ENCODE measurements at places on chromosomes 7 and 10.

DNA sequence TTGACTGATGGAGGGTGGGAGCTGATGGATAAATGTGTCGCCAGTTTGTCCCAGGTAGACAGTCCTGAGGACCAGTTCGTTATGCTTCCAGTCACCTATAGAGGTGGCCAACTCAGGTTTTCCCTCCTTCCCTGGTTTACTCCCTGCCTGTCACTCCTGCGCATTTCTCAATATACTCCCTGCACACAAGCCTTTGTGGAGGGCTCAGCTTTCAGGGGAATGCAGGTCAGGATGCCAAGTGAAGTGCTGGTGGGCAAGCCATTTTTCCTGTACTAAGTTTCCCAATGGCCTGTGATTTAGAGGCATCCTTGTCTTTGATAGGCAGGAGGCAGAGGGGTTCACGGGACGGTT is 473.5 kb upstream of the ZMIZ1 start:
- DNase-seq = no peak

DNA sequence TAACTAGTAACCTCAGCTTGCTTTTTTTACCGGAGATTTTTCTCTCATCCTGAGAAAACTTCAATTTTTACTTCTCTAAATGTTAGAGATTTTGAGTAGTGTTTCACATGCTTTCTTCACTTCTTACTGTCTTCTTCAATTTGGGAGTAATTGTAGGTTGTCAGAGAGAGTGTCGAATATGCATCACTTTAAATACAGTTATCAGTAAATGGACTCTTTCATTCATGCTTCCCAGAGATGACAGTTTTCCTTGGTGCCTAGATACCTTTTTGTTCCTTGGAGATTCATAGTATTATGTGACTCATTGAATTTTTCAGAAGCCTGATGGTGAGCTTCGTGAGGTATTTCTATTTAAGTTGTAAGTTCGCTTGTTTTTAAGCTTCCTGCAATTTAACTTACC is 169.7 kb downstream of the ADK start:
- no peak for DNase-seq

DNA sequence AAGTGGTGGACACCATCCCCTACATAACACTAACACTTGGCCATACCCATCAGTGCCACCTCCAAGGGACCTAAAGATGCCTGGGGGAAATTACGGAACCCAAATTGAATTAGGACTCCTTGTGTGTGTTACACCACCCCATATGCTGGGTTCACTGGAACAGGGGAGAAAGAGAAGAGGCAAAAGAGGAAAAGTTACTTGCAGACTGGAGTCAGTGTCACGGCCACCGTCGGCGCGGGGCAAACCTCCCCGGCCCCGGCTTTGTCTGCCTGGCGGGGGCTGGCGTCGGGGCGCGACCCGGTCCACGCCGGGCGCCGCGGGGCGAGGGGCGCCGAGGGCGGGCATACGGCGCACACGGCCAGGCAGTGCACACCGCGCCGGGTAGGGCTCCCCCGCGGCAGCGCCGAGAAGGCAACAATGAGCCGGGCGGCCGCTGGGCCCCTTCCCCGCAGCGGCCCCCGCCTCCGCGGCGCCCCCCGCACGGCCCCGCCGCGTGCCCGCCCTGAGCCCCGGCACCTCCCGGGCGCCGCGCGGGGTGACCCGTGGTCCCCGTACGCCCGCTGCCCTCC is 171.1 kb downstream of the FAM107B start:
- DNase-seq = no peak

- DNase-seq = no peak
Observed at GRCh38 chr7:98617960-98618418, 904 bp downstream of the NPTX2 start.

- DNase-seq = no peak
Observed at GRCh38 chr7:30453921-30454320, 24.7 kb downstream of the NOD1 start.

DNA sequence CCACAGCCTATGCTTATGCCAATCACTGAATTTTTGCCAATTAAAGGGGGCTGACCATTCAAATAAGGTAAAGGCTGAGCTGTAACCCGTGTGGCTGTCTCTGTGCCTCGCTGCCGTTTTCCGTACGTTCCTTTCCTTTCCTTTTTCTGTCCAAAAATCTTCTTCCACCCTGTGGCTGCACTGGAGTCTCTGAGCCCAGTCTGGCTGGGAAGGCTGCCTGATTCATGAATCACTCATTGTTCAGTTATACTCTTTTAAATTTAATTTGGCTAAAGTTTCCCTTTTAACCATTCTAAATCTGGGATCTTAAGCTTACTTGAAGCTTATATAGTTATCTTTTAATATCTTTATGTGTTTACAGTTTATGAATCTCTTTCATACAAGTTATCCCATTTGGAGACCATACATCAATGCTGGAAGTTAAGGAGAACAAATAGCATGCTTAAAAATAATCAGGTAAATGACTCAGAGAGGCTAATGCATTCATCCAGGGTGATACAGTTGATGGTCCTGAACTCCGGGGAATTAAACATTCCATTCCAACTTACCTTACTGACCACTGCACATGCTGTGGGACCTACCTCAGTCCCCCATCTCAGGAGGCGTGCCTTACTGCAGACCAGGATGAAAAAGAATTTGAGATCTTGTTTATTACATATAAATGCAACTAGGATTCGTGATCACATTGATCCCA is 385.3 kb upstream of the ADARB2 start:
- no peak for DNase-seq

- no peak for DNase-seq
Observed at GRCh38 chr7:28002638-28003037, 178.0 kb downstream of the JAZF1 start.

- no peak for DNase-seq
Observed at GRCh38 chr10:1078668-1079067, 22.5 kb downstream of the WDR37 start.

- no peak for DNase-seq
Observed at GRCh38 chr7:129865093-129865924, 87.5 kb downstream of the UBE2H start.

DNA sequence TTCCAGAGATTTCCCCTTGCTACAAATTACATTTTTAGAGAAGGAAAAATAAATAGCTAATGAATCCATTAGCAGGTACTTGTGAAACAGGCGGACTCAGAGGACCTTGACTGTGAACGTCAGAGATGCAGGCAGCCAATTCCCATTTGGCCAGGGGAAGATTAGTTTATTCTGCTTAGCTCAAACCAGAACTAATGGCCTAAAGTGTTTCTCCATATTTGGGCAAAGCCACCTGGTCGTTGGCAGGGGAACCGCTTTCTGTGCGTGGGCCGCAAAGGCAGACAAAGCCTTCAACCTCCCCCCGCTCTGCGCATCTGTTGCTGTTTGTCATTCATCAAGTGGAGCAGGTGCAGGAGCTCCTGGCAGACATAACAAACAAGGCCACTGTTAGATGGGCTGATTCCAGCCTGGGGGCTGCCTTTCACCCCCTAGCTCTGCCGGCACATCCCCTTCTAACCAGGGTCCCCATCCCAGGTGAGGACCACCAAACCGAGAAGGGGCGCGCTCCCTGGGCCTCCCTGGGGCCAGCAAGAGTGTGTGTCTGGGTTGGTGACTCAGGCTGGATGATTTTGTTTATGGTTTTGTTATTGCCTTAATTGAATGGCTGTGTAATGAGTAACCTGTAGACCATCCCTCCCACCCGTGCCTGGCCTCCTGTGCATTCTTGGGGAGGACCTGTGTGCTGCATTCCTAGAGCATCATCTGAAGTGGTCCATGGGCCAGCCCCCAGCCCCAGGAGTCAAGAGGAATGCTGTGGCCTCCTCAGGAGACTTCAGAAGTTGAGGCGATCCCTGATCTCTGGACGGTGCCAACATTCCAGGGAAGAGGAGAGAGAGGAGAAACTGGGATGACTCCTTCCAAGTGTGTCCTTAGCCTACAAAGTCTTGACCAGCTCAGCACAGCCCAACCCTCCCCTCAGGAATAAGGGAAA is 14.5 kb upstream of the CPA1 start:
- DNase-seq = peak; percentile 99

- no peak for DNase-seq
Observed at GRCh38 chr7:142968229-142968628, 6.1 kb upstream of the KEL start.

GRCh38 chr7:119335405-119335804 is 937.6 kb upstream of the KCND2 start:
- DNase-seq = no peak

DNA sequence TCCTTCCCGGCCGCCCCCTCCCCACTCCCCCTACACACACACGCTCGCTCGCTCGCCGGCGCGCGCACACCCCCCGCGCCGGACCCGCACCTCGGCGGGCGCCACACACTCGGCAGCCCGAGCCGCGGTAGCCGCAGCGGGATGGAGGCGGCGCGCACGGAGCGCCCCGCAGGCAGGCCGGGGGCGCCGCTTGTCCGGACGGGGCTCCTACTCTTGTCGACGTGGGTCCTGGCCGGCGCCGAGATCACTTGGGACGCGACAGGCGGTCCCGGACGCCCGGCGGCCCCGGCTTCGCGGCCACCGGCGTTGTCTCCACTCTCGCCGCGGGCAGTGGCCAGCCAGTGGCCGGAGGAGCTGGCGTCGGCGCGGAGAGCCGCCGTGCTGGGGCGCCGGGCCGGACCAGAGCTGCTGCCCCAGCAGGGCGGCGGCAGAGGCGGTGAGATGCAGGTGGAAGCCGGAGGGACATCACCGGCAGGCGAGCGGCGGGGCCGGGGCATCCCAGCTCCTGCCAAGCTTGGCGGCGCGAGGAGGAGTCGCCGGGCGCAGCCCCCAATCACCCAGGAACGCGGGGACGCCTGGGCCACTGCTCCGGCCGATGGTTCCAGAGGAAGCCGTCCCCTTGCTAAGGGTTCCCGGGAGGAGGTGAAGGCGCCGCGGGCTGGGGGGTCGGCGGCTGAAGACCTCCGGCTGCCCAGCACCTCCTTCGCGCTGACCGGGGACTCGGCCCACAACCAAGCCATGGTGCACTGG is at the start of gene SORCS3:
Gene SORCS3 (plus strand): TSS at position 104 of the 750 bp plus-strand sequence.
- no peak for DNase-seq

DNA sequence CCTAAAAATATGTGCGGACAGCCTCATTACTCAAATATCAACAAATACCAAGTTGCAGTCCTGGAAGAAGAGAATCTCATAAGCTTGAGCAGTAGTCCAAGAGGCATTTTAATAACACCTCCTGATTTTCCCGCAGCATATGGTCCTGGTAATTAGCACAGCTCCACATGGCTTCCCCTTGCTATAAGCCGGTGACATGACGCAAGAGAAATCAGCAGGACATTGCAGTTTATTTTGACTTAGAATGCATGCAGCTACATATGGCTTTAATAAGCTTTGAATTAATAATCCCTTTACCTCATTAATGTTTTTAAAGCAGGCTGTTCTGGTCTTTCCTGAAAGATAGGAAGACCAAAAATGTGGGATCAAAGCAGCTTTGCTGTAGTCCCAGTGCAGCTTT is 137.6 kb downstream of the RAMP3 start:
- DNase-seq = no peak

DNA sequence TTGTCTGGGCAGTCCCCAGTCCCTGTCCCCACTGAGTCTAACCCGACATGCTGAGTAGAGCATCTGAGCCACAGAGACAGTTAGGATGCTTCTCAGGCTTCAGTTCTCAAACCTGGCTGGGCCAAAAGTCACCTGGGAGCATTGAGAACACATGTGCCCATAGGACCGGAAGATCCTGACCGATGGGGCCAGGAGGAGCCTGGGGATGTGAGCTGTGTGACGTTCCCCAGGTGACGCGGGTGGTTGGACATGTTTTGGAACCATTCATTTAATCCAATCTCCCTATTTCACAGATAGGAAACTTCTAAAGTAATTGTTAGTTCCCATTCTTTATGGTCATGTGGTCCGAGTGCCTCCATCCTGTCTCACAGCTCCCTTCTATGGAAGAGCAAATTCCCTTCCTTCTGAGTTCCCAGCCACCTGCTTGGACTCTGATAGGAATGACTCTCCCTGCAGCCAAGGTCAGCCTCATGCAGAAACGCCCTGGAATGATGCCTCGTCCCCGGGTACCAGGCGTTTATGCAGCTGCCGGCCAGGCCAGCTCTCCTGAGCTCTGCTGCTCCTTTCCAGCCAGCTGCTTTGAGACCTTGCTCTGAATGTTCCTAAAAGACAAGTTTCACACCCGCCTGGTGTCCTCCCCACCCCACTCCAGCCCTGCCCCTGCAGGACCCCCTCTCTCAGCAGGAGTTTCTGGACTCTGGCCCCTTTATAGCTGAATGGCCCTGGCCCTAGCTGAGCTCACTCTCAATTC is 166.5 kb upstream of the RHEB start:
- DNase-seq = no peak

DNA sequence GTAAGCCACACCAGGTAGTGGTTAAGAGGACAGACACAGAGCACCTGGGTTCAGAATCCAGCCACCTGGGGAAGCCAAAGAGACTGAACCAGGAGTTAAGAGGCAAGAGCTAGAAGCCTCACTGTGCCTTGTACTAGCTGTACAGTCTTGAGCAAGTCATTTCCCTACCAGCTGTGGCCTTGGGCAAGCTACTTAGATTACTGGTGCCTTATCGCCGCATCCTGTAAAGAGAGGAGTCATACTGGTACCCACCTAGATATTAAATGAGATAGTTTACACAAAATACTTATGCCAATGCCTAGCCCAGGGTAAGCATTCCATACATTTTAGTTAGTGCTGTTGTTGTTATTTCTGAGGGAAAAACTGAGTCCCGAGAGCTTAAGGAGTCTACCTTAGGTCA is 47.7 kb downstream of the HABP2 start:
- no peak for DNase-seq

GRCh38 chr10:63157845-63158624 is 24.9 kb downstream of the NRBF2 start:
- peak; percentile 59 for DNase-seq

- peak; percentile 33 for DNase-seq
Observed at GRCh38 chr10:69914398-69915214, 112.9 kb downstream of the COL13A1 start.

- DNase-seq = no peak
Observed at GRCh38 chr7:151858456-151858855, 18.5 kb downstream of the PRKAG2 start.

DNA sequence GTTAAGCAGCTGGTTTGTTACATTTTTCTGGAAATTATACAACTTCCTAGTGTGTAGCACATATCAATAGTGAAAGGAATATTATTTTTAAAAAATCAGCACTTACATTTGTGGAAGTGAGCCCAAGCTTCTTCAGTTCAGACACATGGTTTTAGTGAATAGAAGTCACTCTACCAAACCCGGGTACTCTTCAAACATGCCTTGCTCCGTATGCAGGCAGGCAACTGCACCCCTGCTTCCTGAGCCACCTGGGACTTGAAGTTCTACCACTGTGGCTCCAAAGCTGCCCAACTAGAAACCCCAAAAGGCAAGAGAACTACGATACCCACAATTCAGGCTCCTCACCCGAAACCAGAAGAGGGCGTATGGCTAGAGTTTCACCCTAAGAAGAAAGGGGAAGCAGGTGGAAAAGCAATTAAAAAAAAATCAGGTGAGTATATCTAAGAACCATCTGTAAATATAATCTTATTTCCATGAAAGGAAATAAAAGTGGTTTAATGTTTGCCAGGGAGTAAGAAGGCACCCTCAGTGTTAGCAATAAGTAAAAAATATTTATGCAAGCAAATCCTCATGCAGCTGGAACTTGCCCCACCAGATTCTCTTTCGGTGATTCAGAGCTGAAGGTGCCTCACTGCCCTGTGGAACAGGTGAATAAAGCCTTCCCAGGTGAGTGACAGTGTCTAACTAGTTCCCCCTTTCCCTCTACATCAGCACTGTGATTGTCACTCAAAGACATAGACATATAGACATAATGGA is at the start of gene MACC1:
Gene MACC1 (minus strand): TSS at position 192 of the 756 bp plus-strand sequence. CDS start 55,522 bp downstream, outside the sequence.
- peak; percentile 94 for DNase-seq
